ENCODE measurements at places on chromosomes 16 and 17.

DNA sequence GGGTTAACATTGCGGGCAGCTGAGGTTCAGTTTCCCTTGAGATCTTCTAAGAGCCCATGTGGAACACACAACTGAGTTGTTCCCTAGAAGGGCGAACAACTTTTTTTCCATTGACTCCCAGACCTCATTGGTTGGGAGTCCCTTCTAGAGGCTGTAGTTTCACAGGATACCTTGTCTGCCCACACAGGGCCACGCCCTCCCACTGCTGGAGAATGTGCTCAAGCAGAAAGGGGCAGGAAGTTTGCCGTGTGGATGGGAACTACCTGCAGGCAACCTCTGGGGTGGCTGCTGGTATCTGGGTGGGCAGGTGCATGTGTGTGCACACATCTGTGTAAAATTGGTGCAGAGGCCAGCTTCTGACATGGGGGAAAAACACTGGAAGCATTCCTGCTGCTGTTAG is 178.8 kb upstream of the PSMD7 start:
- DNase-seq, result no peak

DNA sequence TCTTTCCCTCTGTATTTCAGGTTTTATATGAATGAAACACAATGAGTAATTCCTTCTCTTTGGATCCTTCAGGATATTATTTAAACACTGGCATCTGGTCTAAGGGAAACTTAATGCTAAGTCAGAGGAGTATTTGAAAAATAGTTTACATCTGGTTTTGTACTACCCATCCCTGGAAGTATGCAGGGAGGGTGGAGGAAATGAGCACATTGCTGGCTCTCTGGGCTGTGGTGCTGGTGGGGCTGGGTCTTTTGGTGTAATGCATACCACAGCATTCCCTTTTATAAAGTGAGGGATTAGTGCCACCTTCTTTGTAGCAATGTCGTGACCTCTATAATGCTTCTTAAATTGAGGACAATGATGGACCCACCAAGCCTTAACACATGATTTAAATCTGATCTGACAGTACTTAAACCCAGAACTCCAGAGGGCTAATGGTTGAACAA is 105.5 kb upstream of the AXIN2 start:
- DNase-seq, result no peak

DNA sequence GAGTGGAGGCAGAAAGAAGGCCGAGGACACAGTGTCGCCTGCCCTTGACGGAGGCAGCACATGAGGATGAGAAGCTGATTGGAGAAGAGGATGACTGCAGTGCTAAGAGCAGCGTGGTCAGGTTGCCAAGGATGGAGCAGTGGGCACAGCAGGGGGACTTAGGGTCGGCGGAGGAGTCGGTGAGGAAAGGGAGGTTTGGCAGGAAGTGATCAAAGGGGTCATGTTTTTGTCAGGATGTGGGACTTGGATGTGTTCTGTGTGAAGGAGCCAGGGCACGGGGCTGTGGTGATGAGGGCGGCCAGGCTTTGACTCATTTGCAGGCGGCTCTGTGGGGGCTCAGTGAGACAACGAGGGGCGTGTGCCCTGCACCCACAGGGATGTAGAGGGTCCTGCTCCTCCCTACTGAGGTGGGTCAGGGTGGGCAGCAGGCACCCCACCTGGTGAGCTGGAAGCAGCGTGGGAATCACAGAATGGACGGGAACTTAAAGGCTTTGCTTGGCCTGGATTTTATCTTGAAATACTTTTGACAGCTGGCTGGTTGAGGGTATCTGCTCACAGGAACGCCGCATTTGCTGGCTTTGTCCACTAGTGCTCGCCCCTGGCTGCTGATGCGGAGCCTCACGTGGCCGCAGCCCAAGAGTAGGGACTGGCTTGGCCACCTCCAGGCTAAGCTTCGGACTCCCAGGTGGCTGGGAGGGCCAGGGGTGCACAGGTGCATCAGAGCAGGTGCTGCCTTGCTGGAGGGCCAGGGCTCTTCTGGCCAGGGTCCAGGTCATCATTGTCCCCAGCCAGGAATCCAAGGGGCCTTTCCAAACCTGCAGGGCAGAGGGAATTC is 6.0 kb downstream of the MPG start:
- DNase-seq, result no peak

GRCh38 chr16:11042191-11042590 is 97.8 kb downstream of the CLEC16A start:
- DNase-seq, result no peak

GRCh38 chr17:21271454-21272183 is 12.9 kb upstream of the MAP2K3 start:
- DNase-seq, result no peak

- DNase-seq, result no peak
These were observed 601 bp downstream of the CDH15 start for GRCh38 chr16:89172171-89172527.

DNA sequence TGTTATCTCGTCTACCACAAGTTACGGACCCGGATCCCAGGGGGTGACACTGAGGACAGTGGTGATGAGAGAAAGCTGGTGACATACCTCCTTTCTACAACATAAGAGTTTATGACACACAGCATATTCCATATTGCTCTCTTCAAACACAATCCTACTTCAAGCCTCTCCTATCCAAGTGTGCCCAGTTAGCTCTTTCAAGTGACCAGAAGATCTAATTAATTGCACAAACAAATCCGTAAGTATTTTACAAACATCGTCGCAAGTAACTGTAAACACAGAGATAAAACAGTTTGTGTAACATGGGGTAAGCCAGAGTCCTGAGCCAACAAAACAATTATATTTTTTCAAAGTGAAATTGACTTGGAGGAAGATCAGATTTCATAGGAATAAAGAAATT is 235.0 kb downstream of the CHD9NB start:
- DNase-seq, result no peak

- DNase-seq, result no peak
These were observed 488.6 kb downstream of the HAPSTR1 start for GRCh38 chr16:9580025-9580424.
